ENCODE measurements at places on chromosomes 2 and 18.

- H3K4me3 ChIP-seq = no peak overlapping the region
- H3K27me3 ChIP-seq = peaks cover 6% of the 10 kb centered on the region
- peaks cover under 1% of the 10 kb centered on the region for H3K36me3 ChIP-seq
- no peak overlapping the region for H3K27ac ChIP-seq
- no peaks in the 10 kb centered on the region for H3K4me1 ChIP-seq
These were observed 30.9 kb upstream of the GIGYF2 start for GRCh38 chr2:232666051-232666805.

- no peak overlapping the region for H3K4me3 ChIP-seq
- H3K4me1 ChIP-seq = no peaks in the 10 kb centered on the region
- no peaks in the 10 kb centered on the region for H3K36me3 ChIP-seq
- no peak for DNase-seq
- no peak overlapping the region for H3K27ac ChIP-seq
These were observed 253.2 kb downstream of the GLI2 start for GRCh38 chr2:120988700-120989511.

DNA sequence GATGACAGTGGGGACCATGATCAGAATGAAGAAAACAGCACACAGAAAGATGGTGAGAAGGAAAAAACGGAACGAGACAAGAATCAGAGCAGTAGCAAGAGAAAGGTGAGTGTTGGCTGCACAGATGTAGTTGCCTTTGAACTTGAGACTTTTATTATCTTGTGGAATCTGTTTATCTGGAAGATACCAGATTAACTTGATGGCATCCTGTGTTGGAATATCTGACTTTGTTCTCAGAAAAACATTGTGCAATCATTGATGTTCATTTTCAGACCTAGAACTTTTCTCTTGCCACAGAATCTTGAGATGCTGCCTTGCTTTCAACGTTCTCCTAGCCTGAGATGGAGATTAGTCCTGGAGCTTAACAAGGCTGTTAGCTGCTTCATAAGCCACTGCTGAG is 5.9 kb downstream of the EIF4E2 start:
- no peaks in the 10 kb centered on the region for H3K27me3 ChIP-seq
- DNase-seq = no peak
- H3K36me3 ChIP-seq = peaks cover 36% of the 10 kb centered on the region
- no peak overlapping the region for H3K4me3 ChIP-seq
- H3K4me1 ChIP-seq = peaks cover 32% of the 10 kb centered on the region

- no peak for DNase-seq
- H3K4me1 ChIP-seq = no peaks in the 10 kb centered on the region
These were observed 10.5 kb downstream of the AQP12B start for GRCh38 chr2:240672076-240672700.

DNA sequence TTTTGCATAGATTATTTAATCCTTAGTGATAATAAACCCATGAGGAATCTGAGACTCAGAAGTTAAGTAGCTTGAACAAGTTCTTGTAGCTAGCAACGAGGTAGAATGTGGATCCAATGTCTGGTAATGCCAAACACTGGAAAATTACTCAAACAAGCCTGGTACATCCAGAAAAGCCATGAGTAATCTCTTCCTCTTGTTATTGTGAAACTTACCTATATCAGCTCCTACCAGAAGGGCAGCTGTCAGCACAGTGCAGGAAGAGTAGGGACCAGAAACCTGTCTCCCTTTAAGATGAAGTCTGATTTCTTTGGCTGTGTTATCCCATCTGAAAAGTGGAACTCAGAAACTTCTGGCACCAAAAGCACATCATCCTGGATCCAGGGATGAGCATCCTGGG is 7.7 kb upstream of the SERPINB8 start:
- no peaks in the 10 kb centered on the region for H3K36me3 ChIP-seq
- peaks cover 7% of the 10 kb centered on the region for H3K4me1 ChIP-seq
- peaks cover 4% of the 10 kb centered on the region for H3K27me3 ChIP-seq
- no peak overlapping the region for H3K4me3 ChIP-seq
- no peak for DNase-seq

All from memory B cell (primary cell).